BE2C (cell line): ENCODE measurements at places on chromosomes 11 and 22.

- no peak for DNase-seq
These were observed 40.1 kb downstream of the LDLRAD3 start for GRCh38 chr11:35983981-35984380.

GRCh38 chr11:17802491-17802890, 67.9 kb downstream of the KCNC1 start:
- no peak for DNase-seq

- DNase-seq, result no peak
These were observed 15.2 kb upstream of the BBOX1 start for GRCh38 chr11:27025312-27025955.

GRCh38 chr11:75474878-75475766, 42.1 kb upstream of the KLHL35 start:
- DNase-seq, result peak; percentile 77

GRCh38 chr11:114605370-114605769, 9.8 kb upstream of the NXPE4 start:
- no peak for DNase-seq

DNA sequence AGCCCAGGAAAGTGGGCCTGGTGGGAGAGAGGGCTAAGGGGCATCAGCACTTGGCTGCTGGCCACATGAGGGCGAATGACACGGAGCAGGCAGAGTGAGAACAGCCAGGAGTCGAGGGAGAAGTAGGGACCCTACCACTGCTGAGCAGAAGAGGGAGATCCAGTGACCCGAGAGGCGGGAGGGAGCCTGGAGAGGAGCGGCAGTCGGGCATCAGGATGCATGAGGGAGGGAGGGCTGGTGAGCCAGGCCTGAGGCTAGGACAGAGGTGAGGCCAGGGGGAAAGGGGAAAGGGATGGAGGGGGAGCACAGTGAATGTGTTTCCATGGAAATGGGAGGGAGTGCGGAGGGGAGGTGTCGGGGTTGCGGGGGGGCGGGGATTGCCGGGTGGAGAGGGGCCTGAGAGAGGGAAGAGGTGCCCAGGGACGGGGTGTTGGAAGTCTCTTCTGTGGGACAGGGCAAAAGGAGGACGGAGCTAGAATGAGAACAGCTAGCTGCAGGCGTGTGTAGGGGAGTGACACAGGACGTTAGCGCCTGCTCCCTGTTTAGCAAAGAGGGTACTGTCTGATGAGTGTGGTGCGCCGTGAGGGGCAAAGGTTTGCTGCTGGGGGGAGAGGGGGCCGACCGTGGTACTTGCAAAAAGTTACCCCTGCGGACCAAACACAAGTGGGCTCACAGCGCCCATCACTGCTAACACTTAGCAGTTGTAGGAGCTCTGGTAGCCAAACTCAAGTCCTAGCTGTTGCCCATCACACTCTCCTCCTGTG, 37.1 kb upstream of the WNT11 start:
- DNase-seq, result peak; percentile 48

- DNase-seq, result peak; percentile 36
These were observed 1348.2 kb upstream of the RAG2 start for GRCh38 chr11:37946155-37946766.

DNA sequence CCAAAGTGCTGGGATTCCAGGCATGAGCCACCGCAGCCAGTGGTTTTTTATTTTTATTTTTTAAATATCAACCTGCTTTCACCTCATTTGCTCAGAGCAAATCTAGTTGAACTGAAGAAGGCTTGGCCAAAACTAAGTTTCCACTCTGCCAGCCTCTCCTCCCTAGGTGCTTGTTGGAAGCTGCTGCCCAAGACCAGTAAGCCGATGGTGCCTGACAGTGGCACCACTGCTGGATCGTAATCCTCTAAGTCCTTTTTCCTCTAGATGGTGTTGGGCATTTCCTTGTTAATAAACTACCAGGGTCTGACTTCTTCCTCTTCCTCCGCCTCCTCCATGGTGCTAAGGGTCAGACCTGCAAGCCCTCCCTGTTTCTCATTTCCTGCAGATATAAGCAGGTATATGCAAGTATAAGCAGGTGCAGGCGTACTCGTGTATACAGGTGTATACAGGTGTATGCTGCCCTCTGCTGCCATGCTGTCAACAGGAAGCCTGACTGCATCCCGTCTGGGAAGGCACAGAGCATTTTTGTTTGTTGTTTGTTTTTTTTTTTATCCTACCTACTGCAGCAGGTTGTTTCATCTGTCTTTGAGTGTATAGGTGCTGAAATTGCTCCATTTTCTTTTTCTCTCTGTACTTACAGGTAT, 1.6 kb downstream of the NADSYN1 start:
- no peak for DNase-seq

GRCh38 chr11:72589802-72590761, 84.1 kb downstream of the PDE2A start:
- peak; percentile 44 for DNase-seq

- no peak for DNase-seq
These were observed 6.5 kb downstream of the KCNQ1 start for GRCh38 chr11:2451336-2451735.

- no peak for DNase-seq
These were observed 86.0 kb downstream of the MAML2 start for GRCh38 chr11:96257036-96257435.

GRCh38 chr11:113137713-113138529, 176.5 kb upstream of the TTC12 start:
- DNase-seq, result peak; percentile 85

DNA sequence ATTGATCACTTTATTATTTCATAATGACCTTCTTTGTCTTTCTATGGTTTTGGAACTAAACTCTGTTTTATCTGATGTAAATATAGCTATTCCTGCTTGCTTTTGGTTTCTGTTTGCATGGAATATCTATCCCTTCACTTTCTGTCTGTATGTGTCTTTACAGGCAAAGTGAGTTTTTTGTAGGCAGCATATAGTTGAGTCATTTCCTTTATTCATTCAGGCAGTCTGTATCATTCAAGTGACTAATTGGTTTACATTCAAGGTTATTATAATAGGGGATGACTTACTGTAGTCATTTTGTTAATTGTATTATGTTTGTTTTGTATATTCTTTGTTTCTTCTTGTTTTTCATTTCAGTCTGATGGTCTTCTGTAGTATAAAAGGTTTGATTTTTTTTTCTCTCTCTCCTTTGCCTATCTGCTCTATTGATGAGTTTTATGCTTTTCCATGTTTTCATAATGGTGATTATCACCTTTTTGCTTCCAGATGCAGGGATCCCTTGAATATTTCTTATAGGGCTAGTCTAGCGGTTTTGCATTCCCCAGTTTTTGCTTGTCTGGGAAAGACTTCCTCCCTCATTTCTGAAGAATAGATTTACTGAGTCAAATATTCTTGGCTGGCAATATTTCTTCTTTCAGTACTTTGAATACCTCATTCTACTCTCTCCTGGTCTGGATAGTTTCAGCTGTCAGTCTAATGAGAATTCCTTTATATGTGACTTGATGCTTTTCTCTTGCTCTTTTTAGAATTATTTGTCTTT, 50.4 kb downstream of the GDPD4 start:
- no peak for DNase-seq

GRCh38 chr11:115316696-115317095, 187.5 kb downstream of the CADM1 start:
- DNase-seq, result no peak

DNA sequence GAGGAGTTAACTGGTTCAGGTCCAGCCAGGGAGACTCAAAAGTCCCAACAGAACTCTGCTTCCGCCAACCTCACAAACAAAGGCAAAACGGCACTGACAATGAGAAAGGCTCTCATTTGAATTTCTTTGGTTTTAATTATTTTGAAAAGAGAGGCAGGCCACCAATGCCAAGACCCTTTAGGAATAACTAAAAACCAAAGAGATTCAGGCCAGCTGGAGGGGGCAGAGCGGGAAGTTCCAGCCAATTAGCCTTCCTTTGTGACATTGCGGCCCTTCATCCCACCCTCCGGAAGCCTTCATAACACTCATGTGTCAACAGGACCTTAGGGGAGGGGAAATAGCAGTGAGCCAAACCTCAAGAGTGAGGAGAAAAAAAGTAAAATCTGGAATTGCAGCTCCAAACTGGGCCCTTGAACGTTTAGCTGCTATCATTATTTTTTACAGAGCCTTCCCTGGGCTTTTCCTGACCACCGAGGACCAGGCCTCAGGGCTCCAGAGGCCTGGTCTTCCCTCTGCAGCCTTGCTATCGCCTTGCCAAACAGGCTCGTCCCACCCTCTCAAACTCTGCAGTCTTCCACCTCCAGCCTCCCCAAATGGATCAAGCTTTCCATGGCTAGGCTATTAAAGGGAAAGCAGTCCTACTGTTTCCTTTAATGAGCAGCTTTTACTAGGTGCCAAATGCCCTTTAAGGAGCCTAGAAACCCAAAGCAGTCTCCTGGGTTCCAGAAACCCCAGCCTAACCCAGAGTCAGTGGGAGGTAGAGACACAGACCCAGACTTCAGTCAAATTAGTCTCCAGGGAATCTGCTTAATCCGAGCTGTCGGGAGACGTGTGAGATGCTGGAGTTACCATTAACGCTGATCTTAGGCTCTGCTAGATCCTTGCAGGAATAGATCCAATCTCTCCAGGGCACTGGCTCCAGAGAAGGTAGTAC, 114.2 kb downstream of the CCDC34 start:
- DNase-seq, result no peak

GRCh38 chr11:11978792-11979487, 29.5 kb downstream of the DKK3 start:
- peak; percentile 92 for DNase-seq

- DNase-seq, result peak; percentile 51
These were observed 35.6 kb upstream of the PPARA start for GRCh38 chr22:46114518-46115387.

DNA sequence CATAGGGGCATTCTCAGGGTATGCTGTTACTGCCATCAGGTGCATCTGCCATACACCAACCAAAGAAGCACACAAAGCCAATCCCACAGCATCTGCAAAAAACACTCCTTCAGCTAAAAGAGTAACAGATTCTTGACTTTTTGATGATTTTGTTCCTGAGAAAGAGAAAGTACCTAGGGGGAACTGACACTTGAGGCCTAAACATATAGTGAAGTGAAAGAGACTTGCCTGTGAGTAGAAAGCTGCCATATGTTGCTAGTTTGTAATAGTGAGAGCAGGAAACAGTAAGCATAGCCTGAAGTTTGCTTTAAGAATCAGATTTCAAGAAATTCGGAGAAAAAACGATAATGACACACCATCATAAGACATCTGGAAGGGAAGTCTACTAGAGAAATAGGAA, 97.9 kb upstream of the CTSC start:
- no peak for DNase-seq

GRCh38 chr22:39280250-39280649, 35.5 kb upstream of the PDGFB start:
- DNase-seq, result no peak

GRCh38 chr11:24748261-24748660, 251.4 kb downstream of the LUZP2 start:
- DNase-seq, result no peak

DNA sequence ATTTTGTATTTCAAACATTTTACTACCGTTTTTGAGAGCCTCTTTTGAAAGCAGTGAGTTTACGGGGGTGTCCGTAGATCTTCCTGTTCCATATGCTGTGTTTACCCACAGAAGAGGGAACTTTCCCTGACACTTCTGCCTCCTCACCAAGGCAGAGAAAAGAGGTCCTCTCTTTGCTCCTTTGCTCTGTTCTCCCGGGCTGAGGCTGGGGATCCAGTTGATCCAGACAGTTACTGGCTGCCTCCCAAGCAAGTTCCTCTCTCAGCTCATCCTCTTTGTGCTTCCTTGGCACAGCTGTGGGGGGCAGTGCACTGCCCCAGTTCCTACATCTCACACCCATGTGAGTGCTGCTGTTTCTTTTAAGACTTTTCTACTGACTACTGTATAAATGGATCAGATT, 813.7 kb downstream of the NTM start:
- DNase-seq, result no peak

DNA sequence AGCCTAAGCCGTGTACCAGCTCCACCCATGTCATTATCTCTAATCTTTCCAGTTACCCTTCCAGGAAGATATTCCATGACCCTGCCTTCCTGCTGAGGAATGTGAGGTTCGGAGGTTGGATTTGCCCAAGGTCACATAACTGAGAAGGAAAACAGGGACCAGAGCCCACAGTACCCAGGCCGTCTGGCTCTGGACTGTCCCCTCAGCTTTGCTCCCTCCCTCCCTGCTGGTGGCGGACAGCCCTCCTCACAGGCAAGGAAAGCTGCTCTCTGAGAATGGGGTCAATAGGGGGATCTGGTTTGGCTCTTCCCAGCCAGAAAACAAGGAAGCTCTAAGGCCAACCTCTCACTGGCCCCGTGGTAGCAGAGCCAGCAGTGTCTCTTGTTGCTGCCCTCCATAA, 63.3 kb downstream of the SYN3 start:
- no peak for DNase-seq

- DNase-seq, result peak; percentile 62
These were observed 317.8 kb downstream of the NTM start for GRCh38 chr11:131688048-131688693.

- DNase-seq, result no peak
These were observed 300.2 kb downstream of the LARGE1 start for GRCh38 chr22:33620085-33620484.

GRCh38 chr11:5603326-5603725, 6.9 kb downstream of the TRIM6 start:
- no peak for DNase-seq

GRCh38 chr22:39815932-39816331, 77.6 kb downstream of the ENTHD1 start:
- DNase-seq, result no peak

GRCh38 chr11:64770120-64770519, 8.2 kb downstream of the SF1 start:
- DNase-seq, result no peak

DNA sequence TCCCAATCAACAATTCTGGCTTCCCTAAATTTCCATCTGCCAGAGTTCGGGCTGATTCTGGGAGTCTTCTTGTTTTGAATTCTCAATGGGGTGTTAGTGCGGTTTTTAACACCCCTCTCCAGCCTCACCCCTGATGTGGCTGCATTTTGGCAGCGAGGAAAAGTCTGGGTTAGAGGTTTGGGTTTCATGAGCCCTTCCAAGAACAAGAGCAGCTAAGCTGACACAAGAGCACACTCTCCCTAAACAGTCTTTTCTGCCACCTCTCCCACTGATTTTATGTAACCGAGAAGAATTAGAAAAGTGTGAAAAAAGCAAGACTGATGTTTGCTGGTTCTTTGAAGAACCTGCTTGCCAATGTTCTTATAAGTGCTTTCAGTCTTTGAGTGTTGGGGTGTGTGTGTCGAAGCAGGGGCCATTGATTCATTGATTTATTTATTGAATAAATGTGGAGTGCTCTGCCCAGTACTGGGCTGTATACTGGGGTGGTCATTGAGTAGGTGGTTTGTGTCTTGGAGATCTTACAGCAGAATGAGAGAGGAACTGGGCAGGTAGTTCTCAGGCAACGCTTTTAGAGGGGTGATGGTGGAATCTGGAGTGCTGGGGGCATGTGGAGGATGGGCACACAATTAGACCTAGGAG, 101.5 kb downstream of the TRAF6 start:
- DNase-seq, result no peak

GRCh38 chr11:65962141-65962564, 619 bp downstream of the SART1 start:
- no peak for DNase-seq

GRCh38 chr22:27460591-27461347, 340.8 kb downstream of the MN1 start:
- DNase-seq, result no peak

- no peak for DNase-seq
These were observed 606.1 kb downstream of the DLG2 start for GRCh38 chr11:85021058-85021457.
